Stimulated activated CD8-positive, alpha-beta memory T cell treated with anti-CD3 and anti-CD28 coated beads, Interleukin-15, amount 100 ng/mL, for 24 hours (primary cell): ENCODE measurements at places on chromosomes 3 and 15.

GRCh38 chr3:188241072-188241471 is 87.1 kb downstream of the LPP start:
- DNase-seq, result no peak

GRCh38 chr3:118199044-118199443 is 835.6 kb downstream of the IGSF11 start:
- DNase-seq, result no peak

DNA sequence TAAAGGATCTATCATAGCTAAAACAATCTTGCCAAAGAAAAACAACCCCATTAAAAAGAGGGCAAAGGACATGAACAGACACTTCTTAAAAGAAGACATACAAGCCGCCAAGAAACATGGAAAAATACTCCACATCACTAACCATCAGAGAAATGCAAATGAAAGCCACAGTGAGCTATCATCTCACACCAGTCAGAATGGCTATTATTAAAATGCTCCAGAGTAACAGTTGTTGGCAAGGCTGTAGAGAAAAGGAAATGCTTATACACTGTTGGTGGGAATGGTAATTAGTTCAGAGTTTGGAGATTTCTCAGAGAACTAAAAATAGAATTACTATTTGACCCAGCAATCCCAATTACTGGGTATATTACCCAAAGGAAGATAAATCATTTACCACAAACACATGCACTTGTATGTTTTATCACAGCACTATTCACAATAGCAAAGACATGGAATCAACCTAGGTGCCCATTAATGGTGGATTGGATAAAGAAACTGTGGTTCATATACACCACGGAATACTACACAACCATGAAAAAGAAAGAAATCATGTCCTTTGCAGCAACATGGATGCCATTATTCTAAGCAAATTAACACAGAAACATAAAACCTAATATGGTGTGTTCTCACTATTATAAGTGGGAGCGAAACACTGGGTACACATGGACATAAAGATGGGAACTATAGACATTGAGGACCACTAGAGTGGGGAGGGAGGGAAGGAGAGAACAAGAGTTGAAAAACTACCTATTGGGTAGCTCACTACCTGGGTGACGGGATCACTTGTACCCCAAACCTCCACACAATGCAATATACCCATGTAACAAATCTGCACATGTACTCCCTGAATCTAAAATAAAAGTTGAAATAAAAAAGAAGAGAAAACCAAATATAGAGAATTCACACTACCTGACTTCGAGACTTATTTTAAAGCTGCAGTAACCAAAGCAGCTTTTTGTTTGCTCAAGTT is 32.6 kb downstream of the ITGA11 start:
- DNase-seq, result no peak

DNA sequence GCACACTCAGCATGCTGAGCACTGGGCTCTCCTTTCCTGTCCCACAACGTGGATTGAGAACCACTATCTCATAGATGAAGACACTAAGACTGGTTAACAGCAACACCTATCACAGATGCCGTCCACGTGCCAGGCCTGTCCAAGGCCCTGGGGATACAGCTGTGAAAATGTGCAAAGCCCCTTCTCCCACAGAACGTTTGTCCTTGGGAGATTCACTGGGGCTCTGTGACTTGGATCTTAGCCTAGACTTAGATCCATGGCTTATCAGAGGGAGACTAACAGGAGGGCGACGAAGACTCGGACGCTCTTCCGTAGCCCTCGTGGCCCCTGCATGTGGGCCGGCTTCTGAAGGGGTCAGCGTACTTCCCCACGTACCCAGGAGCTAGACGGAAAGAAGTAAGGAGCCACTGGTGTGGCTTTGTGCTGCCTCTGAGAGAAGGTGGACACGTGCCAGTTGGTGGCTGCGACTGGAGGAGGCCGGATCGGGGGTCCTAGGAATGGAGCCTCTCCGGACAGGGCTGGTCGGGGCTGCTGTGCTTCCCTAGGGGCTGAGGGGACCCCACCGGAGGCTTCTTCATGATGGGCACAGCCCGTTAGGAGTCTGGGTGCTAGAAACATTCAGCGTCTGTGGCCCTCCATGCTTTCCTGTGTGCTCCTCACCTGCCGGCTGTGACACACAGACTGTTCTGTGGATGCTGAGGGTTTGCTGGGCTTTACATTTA is 964 bp downstream of the NRROS start:
- DNase-seq, result no peak

GRCh38 chr15:72047020-72047419 is 70.9 kb downstream of the MYO9A start:
- DNase-seq, result no peak

DNA sequence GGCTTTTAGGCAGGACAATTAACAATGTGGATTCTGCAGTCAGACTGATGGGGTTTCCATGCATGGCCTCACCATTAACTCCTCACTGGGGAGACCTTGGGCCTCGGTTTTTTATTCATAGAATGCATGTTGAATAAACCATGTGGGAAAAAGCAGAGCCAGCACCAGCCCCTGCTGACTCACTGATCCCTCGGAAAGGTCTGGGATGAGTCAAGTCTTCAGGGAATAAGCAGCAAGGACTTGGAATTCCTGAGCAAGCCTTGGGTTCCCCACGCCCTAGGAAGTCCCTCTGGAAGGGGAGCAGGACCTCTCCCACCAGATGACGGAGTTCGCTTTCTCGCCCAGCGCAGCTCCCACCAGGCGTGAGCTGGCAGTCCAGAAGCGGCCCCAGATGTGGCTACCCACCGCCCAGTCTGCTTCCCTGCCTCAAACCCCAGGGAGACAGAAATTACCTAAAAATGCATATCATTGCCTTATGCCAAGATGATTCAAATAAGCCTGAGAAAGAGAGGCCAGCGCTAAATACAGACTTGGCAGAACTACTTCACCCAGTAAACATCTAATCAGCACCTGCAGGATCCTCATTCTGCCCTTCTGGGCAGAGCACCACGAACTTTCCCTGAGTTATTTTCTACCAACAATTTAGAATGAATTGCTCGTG is 45.4 kb downstream of the BTD start:
- DNase-seq, result no peak
